C1 segment of cervical spinal cord (tissue), 14 donors: ENCODE measurements at places on chromosomes 12 and 14.
A peak's percentile ranks its signal among the peaks of the same experiment; 100 is the strongest.

DNA sequence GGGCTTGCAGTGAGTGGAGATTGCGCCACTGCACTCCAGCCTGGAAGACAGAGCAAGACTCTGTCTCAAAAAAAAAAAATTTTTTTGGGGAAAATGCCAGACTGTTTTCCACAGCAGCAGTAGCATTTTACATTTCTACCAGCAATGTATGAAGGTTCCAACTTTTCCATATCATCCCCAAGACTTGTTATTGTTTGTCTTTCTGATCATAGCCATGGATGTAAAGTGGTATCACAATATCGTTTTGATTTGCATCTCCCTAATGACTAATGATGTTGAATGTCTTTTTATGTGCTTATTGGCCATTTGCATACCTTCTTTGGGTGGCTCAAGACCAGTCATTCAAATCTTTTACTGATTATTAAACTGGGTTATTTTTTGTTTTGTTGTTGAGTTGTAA lies 63.7 kb downstream of the NTN4 start:
- no peak for DNase-seq

DNA sequence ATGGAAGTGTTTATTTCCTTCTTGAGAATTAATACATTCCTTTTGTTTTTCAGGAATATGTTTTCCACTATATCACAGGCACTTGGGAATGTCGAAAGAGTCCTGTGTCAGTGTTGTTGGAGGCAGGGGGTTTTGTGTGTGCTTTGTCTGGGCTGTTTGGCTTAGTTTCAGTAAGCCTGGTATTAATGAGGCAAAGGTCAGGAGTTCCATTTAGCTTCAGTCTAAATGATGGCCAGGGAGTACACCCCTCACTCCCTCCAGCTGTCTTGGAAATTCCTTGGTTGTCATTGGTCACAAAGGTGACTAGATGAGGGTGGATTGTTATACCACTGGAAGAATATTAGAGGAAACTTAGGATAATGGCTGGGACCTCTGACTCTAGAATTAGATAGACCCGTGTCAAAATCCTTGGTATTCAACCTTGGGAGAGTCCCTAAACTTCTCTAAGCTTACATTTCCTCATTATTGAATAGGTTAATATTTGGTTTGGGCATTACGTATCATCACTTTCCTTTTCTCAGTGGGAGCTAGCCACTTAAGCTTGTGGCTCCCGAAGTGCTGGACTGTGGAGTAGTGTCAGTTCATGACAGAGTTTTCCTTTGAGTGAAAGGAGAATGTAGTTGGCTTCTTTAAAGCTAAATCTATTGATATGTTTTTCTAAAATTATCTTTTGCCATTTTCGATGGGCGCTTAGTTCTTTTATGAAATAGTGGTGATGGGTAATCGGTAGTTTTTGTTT lies 5.2 kb downstream of the FRS2 start:
- no peak for DNase-seq

DNA sequence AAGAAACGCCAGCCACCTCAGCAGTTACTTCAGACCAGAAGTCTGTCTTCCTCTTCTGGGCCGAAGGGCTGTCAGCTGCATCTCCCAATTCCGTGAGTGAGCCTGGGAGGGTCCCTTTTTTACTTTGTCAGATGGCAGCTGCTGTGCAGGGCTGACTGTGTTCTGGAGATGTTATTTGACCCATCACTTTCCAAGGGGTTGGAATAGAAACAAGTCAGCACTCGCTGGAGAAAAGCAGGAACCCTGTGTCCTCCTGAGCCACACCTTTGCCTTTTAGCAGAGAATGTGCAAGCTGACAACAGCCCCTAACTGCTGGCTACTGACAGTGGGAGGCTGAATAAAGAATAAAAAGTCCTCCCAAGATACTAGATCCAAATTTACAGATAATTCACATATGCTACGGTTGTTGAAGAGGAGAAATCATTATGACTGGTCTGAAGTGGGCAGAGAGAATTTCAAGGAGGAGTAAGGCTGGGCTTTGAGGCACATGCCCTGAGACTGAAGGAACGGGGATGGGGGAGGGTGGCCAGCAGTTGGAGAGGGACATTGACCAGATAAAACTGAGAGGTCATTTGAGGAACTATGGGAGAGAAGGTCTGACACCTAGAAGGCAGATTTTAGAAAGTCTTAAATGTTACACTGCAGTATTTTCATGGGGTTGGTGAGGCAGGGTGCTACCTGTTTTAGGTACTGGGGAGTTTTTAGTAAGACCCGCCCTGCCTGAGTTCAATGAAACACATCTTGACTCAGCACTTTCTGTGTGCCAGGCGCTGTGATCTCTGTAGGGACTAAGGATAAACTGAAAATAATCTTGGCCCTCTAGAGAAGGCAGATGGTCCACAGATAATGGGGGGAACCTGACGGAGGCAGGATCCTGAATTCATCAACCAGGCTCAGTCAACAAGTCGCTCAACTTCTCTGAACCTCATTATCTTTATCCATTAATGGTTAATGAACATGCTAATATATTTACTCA lies 27.4 kb downstream of the FAM234B start:
- DNase-seq = no peak

GRCh38 chr12:12837025-12837812 lies 24.1 kb downstream of the DDX47 start:
- peak; percentile 3 for DNase-seq

GRCh38 chr14:81682701-81683100 lies 149.0 kb upstream of the SEL1L start:
- DNase-seq = no peak

- no peak for DNase-seq
Measured at GRCh38 chr12:54959291-54960018, 25.1 kb downstream of the TESPA1 start.
